ENCODE measurements at places on chromosomes 1 and 21.

GRCh38 chr1:222250376-222250775 lies 297.5 kb downstream of the HHIPL2 start:
- DNase-seq, result no peak

DNA sequence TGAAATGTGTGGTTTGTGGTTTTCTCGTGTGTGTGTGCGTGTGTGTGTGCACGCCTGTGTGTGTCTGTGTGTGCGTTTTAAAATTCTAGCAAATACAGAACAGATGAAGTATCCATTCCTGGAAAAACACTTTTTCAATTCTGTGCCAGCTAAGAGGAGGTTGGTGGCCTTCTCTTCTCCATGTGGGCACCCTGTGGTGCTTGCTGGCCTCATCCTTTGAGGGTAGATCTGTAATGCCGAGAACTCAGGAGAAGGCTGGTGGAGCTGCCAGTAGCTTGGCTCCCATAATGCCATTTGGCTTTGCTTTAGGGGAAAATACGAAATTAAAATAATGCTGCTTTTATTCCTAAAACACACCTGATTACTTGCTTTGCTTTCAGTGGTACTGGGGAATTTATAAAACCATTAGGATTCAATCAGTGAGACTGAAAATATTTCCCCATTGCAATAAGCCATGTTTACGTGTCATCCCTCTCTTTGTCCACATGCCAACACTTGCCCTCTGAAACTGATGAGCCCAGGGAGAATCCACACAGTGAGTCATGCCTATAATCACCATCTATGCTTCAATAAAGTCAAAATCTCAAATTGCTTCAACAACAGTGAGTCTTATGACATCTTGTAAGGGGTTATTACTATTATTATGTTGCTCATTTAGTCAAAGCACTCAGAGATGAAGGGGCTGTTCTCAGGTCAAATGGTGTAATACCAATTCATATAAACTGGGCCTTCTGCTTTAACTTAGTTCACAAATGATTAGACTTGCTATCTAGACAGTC lies 39.2 kb downstream of the ABCA4 start:
- no peak for DNase-seq

GRCh38 chr1:121522061-121522759 lies 337.4 kb downstream of the SRGAP2C start:
- DNase-seq, result no peak

- DNase-seq, result no peak
Measured at GRCh38 chr1:196960854-196961253, 16.5 kb upstream of the CFHR5 start.

GRCh38 chr1:204760350-204760749 lies 74.8 kb upstream of the LRRN2 start:
- DNase-seq, result no peak

DNA sequence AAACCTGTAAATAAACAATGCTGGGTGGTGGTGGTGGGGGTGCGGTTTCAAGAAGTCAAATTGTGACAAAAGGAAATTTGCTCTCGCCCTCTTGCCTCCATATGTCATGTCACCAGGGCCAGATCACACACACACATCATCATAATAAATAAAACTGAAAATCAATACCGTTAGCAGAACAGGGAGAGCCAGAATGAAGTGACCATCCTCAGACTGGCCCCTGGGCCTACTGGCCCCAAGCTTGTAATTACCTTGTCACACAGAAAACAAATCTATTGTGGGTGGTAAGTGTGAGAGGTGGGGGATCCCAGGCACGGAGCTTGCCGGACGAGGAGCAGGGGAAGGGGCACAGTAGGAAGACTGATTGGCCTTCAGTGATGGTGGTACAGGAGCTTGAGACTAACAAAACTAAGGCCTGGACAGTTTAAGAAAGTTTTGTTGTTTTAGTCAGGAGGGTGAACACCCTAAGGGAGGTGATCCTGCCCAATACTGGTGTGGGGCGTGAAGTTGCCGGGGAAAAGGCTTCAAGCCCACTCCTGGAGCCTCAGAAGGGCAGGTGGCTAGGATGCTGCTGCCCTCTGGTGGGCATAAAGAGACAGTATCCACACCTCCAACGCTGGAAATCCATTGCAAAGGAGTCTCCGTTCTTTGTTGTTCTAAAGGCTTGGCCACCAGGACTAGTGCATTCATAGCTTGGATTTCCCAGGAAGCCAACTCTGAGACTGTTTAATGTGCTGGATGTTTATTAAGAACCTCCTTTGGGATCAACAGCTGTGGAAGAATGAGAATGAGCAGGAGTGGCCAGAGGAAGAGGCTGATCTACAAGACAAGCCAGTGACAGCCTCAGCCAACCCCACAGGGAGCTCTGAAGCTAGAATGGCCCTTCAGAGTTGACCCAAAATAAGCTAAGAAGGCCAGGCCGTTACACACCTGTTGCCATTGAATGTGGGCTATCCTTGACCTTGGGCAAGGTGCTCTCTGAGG lies 8.1 kb upstream of the C1orf216 start:
- DNase-seq, result no peak

DNA sequence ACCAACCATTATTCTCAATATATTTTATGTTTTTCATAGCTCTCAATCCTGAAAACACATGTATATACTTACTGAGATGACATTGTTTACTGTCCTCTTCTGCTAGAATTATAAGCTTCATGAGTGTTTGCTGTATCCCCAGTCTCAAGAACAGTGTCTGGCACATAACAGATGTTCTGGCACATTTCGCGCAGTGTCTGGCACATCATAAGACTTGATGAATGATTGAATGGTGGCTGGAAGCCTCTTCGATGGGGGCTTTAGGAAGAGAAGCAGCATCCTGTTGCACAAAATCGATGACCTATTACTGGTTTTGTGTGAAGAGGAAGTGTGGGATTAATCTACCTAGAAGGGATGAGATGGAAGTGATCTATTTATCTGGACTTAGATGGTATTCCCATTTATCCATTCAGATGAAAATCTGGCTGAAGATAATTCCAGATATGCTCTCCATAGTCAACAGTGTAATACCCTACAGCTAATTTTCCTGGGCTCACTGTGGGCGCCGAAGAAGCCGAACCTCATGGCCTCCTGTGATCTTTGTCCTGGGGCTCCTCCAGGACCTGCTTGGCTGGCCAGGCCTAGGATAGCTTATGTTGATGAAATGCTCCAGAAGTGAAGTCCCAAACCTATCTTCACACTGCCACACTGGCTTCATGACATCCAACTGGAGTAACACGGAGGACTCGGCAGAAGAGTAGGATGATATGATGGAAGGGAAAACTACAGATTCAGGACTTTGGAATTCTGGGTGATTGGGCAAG lies 26.5 kb downstream of the CD34 start:
- no peak for DNase-seq

All from GM18507 (cell line).